ENCODE measurements at places on chromosomes 16 and 17.

DNA sequence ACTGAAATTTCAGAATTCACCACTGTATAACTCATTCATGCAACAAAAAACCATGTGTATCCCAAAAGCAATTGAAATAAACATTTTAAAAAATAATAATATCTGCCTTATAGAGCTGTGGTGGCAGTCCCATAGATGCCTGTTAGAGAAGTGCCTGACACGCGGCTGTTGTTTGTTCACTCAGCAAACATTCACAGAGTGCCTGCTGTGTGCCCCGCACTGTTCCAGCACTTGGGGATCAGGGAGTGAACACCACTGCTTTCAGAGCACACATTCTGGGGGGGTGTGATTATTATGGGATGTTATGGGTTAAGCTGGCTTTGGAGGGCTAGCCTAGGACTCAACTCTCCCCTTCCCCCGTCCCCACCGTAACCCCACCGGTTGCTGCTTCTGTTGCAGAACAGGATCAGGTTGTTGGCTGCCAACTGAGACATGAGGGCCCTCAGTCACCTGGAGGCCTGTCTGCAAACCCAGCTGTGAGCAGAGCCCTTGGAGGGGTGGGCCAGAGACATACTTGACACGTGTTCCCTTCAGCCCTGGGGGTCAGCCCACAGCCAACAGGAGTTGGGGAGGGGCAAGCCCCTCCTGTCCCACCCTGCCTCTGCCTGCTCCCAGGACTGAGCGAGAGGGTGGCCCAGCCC lies 103.3 kb upstream of the CIBAR2 start:
- DNase-seq = no peak

- no peak for DNase-seq
Observed at GRCh38 chr16:71965223-71965622, 35.0 kb downstream of the PKD1L3 start.

DNA sequence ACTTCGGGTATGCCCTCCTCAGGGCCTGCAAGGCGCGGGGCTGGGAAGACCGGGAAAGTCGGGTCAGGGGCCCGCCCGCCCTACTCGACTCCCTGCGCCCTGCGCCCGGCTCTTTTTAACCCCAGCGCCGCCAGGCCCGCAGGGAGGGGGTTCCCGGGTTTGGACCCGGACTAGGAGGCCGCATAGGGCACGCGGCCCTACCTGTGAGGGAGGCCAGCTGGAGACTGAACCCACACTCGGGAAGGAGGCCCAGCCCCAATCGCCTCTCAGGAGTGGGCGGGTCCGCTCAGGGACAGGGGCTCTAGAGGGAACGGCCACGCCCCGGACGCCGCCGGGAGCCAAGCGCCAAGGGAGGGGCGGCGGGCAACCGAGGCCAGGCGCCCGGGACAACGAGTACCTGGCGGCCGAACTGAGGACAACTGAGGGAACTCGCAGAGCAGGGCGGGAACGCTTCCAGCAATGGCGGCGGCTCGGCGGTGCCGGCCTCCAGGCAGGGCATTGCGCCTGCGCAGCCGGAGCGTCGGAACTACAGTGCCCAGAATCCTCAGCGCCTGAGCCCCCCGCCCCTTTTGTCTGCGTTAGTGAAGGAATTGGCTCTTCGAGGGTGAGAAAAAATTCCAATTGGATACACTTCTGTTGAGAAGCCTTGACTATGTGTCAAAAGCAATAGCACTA lies at the start of gene ZNF624:
TSS of gene ZNF624 (minus strand) at position 484 of the 675 bp plus-strand sequence.
- peak; percentile 93 for DNase-seq

- no peak for DNase-seq
Observed at GRCh38 chr16:70254965-70255286, 3.2 kb upstream of the EXOSC6 start.

DNA sequence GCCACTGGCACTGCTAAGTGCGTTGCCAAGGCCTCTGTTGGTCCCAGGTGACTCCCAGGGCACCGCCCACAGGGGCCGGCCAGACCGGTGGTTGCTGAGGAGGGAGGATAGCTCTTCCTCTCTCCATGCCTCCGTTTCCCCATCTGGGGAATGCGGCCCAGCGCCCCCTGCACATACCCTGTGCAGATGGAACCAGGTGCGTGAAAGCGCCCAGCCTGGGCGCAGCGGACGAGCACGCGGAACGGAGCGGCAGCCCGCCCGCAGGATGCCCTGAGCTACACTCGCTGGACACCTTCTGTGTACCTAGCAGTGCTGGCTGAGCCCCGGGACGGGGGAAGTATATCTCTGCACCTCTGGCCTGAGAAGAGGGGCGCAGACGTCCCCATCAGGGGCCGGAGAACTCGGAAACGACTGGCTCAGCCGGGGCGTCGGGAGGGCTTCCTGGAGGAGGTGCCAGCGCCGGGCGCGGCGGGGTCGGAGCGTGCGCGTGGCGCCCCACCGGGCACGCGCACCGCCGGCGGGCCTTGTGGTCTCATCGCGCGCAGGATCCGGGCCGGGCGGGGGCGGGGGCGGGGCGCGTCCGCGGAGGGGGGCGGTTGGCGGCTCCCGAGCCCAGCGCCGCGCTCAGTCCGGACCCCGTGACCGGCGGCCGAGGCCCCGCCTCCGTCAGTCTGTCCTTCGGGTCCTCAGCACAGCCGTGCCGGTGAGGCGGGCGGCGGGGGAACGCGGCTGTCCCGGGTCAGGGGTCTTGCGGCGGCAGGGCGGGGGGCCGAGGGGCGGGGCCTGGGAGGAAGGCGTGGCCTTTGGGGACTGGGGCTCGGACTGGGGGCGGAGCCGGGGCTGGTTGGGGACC lies at the start of the genes CCDC78 and HAGHL:
TSS of gene CCDC78 (minus strand) at position 6 of the 853 bp plus-strand sequence. CDS start 76 bp downstream, outside the sequence.
TSS of gene HAGHL (plus strand) at position 669 of the 853 bp plus-strand sequence. CDS start 404 bp downstream, outside the sequence.
- DNase-seq = no peak

- DNase-seq = no peak
Observed at GRCh38 chr16:49890876-49891275, 35.0 kb upstream of the ZNF423 start.

- no peak for DNase-seq
Observed at GRCh38 chr17:40187238-40187637, 10.0 kb downstream of the RAPGEFL1 start.

DNA sequence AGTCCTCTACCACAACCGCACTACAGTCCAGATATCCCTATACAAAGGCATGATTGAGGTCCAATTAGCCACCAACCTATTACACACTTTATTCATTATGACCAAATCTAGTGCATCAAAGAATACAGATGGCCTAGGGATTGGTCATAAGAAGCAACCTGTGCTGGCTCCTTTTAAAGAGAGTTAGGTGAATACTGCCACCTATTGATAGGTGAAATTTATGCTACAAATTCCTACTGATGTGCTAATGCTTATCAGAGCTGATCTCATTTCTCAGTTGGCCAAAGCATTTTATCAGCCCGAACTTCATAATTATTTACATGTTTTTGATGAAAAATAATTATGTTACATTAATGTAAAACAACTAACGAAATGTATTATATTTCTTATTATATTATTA lies 166.3 kb downstream of the ANKFN1 start:
- no peak for DNase-seq

- DNase-seq = no peak
Observed at GRCh38 chr16:82715833-82716232, 89.1 kb downstream of the CDH13 start.

DNA sequence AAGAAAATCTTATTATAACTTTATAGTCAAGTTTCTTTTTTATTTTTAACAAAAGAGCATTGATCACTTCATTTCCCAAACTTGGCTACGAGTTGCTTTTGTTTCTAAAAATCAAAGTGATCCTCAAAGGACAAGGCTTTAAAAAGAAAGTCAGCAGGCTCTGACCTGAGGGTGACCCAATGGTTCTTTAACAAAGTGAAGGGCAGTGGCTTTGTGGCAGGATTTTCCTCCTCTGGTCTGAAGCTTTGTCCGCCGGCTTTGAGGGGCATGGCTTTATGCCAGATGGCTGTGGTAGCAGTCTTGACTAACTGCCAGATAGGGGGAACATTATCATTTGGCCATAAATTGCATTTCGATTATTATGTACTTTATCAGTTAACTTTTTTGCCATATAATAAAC lies 28.5 kb downstream of the IQCK start:
- peak; percentile 61 for DNase-seq

GRCh38 chr17:8629371-8630226 lies 926 bp downstream of the MYH10 start:
- peak; percentile 21 for DNase-seq

- DNase-seq = no peak
Observed at GRCh38 chr17:60716766-60717165, 39.1 kb downstream of the BCAS3 start.

DNA sequence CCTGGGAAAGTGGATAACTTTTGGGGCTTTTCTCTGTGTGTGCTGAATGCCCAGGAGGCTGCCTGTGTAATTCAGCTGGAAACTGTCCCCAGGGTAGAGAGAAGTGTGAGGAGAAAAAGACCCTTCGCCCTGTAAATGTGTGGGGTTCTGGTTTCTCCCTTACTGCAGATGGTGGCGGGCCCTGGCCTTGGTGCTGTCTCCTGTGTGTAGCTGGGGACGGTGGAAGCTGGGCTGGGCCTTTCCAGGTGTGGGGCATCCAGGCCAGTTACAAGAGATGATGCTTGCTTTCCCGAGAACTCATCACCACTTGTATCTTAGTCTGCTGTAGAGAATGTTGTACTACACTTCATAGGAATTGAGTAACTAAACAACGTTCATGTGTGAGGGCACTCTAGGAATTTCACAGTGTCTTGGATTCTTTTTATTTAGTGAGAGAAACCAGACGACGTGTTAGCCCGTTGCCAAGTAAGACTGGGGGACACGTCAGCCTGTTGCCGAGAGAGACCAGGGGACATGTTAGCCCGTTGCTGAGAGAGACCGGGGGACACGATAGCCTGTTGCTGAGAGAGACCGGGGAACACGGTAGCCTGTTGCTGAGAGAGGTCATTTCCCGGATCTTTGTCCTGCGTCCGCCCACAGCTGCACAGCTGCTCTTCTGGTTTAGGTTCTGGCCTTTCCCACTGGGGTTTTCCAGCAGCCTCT lies 43.1 kb downstream of the TBCD start:
- no peak for DNase-seq

DNA sequence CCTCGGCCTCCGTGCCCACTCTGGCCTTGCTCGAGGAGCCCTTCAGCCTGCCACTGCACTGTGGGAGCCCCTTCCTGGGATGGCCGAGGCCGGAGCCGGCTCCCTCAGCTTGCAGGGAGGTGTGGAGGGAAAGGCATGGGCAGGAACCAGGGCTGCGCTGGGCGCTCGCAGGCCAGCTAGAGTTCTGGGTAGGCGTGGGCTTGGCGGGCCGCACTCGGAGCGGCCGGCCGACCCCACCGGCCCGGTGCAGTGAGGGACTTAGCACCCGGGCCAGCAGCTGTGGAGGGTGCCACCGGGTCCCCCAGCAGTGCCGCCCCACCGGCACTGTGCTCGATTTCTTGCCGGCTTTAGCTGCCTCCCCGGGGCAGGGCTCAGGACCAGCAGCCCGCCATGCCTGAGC lies 101.0 kb upstream of the IRX5 start:
- no peak for DNase-seq

DNA sequence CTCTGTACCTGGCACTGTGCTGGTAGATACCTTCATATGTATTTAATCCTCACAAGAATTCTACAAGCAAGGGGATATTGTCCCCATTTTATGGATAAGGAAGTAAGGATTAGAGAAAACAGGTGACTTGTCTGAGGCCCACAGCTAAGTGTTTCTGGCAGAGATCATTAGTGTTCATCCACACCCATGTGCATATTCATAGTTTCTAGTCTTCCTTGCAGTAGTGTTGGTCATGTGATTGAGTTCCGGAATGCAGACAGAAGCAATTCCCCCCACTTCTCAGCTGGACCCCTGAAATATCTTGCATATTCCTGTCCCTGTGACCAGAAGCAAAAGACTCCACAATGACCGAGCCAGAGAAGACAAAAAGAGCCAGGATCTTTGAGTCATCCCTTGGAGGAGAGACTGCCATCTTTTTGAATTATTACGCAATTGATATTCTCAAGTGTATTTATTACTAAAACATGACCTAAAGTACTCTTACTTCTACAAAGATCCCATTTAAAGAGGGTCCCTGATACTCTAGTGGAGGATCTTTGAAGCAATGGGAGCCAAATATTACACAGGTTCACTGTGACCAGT lies 43.4 kb downstream of the SOX9 start:
- no peak for DNase-seq

Measured in head of caudate nucleus (tissue), 42 donors.